Stimulated activated CD8-positive, alpha-beta memory T cell treated with anti-CD3 and anti-CD28 coated beads, Interleukin-7, amount 100 ng/mL, for 1 hour (primary cell): ENCODE measurements at places on chromosomes 16 and 17.

- DNase-seq, result no peak
Measured at GRCh38 chr16:48373258-48374029, 11.8 kb downstream of the SIAH1 start.

DNA sequence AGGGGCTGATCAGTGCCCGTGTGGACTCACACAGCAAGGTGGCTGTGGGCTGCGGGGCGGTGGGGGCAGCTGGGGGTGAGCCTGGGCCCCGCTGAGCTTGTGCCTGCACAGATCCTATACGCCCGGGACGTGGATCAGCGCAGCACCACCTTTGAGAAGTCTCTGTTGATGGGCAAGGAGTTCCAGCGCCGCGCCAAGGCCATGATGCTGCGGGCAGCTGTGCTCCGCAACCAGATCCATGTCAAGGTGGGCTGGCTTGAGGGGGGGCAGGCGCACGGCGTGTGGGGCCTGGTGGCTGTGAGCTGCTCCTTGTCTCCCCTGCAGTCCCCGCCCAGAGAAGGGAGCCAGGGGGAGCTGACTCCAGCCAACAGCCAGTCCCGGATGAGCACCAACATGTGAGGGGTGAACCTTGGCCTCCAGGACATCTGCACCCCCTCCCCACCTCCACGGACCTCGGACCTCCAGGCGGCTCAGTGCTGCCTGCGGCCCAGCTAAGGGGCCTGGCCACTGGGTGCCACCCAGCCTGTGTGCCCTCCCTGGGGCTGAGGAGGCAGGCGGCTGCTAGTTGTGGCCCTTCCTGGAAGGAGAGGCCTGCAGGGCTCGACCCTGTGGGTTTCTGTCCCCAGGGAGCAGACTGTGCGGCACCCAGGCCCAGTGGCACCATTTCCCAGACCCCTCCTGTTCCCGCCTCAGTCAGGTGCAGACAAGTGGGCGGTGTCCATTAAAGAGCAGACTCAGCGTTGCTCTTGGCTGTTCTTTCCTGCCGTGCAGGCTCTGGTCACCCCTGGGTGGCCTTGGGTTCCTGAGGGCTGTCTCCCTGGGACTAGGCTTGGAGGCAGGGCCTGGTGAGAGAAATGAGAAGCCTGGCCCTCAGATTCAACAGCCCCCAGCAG, 5.3 kb downstream of the GPS1 start:
- DNase-seq, result no peak

DNA sequence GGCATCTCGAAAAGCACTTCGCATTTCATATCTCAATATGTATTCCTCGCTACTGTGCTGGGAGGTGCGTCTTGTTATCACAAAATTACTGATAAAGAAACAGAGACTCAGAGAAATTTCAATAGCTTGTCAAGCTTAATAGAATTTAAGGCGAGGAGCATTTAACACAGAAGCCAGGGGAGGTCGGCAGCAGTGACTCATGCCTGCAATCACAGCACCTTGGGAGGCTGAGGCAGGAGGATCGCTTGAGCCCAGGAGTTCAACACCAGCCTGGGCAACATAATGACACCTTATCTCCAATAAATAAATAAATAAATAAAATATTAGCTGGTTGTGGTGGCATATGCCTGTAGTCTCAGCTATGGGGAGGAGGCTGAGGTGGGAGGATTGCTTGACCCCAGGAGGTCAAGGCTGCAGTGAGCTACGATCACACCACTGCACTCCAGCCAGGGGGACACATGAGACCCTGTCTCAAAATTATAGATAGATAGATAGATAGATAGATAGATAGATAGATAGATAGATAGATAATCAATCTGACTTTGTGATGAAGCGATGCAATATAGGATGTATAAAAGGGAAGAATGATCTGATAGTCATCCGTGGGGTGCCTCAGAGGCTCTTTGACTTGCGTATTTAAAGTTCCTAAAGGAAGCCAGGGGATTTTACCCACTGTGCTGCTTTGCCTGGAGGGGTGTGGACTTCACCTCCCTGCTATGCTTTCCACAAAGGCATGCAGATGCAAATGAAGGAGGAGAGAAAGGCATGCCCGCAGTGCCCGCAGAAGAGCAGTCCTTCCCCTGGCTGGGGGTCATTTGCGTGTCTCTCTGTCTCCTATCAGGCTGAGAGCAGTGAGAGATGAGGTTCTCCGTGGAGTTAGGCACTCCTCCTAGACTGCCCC, 15.9 kb upstream of the USP10 start:
- DNase-seq, result no peak

DNA sequence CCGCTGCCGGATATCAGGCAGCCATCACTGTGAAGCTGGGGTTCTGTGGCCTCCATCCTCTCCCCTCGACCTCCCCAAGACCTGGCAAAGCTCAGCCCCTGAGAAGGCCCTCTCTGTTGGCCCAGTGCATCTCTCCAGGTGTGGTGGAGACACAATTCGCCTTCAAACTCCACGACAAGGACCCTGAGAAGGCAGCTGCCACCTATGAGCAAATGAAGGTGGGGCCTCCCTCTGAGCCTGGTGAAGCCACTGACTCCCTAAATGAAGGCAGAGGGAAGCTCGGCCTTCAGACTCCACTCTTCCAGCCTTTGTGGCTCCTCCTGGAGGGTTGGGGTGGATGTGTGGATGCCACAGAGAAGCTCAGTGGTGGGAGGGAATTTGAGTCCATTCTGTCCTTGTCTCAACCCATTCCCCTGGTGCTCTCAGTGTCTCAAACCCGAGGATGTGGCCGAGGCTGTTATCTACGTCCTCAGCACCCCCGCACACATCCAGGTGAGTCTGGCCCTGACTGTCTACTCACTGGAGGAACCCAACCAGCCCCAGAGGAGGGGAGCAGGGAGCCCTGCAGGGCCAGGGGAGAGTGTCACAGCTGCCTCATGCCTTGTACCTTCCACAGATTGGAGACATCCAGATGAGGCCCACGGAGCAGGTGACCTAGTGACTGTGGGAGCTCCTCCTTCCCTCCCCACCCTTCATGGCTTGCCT, 1.7 kb upstream of the MRM1 start:
- DNase-seq, result no peak

DNA sequence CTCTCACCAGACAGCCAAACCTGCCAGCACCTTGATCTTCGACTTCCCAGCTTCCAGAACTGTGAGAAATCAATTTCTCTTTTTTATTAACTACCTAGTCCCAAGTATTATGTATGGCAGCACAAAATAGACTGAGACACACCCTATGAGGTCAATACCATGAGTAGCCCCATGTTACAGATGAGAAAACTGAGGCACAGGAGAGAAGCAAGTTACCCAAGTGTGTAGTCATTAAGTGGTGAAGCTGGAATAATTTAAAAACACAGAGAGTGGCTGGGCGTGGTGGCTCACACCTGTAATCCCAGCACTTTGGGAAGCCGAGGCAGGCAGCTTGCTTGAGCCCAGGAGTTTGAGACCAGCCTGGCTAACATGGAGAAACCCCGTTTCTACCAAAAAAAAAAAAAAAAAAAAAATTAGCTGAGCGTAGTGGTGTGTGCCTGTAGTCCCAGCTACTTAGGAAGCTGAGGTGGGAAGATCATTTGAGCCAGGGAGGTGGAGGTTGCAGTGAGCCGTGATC, 4.9 kb downstream of the NQO1 start:
- DNase-seq, result no peak

GRCh38 chr17:5516060-5516792, 29.9 kb downstream of the MIS12 start:
- DNase-seq, result no peak

- DNase-seq, result no peak
Measured at GRCh38 chr17:50102164-50102991, 7.2 kb downstream of the PDK2 start.

DNA sequence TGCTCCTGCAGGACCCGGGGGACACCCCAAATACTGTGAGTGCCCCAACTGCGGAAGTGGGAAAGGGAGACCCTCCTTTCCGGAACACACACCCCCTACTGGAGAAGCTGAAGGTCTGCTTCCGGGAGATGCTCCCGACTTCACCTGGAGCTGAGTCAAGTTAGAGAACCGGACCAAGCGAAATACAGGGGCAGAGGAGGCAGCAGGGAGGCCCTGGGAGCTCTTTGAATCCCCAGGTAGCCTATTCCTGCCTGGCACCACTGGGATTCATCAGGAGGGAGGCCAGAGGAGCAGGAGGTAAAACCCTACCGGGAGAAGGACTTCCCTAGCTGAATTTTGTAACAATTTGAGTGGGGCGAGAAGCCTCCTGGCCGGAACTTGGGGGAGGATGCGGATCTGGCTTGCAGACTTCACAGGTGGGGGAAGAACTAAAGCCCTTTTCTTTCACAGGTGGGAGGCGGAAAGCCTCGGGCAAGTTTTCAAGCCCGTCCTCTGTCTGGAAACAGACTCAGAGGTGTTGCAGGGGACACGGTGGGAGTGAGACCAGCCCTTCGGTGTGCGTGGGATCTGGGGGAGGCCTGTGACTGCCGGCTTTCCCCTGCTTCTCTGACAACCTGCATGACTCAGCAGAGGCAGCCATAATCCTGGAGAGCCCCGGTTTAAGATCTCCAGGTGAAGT, 22.4 kb upstream of the TEKT1 start:
- DNase-seq, result no peak

GRCh38 chr17:9188367-9188766, 167.1 kb downstream of the NTN1 start:
- no peak for DNase-seq

- DNase-seq, result no peak
Measured at GRCh38 chr16:17367036-17367435, 103.7 kb downstream of the XYLT1 start.

DNA sequence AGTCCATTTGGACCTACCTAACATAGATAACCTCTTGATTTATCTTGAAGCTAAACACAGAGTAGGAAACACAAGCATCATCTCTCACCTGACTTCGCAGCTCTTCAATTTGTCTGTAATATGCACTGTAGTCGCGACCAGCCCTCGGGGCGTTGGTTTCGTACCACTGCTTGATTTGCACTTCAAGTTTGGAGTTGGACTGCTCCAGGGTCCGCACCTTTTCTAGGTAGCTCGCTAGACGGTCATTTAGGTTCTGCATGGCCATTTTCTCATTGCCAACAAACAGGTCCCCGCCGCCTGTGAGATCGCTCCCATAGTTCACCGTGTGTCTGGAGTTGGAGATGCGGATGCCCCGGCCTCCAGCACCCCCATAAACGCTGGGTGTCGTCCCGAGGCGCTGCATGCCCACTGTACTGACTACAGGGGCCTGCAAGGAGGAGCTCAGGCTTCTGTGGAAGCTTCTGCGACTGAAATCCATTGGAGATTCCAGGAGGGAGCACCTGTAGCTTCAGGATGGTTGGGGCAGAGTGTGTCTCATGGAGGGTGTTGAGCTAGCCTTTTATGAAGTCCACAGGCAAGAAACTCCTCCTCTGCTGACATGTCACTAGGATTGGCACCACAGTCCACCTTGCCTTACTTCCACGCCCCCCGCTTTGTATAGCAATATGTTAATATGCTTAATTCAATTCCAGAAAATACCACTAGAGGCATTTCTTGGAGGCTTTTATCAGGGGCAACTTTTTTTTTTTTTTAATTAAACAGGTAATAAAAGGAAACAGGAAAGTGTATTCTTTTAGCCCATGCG, at the start of gene KRT20:
Gene KRT20 (minus strand): TSS at position 535 of the 805 bp plus-strand sequence. CDS start 57 bp downstream, at position 478.
- DNase-seq, result no peak
